ENCODE measurements at places on chromosomes 2 and 18.

DNA sequence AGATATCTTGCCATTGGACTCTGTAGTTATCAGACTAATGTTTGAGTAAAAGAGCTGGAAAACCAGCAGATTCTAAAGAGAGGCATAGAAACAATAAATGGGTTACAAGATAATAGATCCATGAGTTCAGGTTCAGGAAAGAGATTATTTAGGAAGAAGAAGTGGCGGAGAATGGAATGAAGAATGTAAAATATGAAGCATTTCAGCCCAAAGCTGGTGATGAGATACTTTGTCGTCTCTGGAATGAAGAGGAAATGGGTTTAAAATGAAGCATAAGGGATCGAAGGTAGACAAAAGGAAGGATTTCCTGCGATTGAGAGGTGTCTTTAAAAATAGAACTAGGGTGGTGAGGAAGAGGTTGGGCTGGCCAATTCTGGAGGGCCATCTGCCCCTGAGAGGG is 36.6 kb downstream of the BCL11A start:
- no peak for DNase-seq

DNA sequence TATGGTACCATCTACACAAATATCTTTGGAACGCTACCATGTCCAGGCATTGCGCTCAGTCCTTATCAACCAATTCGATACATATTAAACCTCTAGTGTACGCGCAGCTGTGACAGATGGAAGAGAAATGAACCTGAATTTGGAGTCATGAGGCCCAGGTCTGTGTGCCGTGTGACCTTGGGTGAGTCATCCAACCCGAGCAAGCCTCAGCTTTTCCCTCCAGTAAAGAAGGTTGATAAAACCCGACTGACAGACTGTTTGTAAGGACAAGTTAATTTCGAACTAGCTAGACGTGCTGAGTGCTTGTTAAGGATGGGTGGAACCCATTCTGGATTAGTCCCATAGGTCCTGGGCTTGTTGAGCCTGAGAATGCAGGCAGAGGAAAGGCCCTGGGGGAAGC is 28.2 kb downstream of the GREB1 start:
- no peak for DNase-seq

DNA sequence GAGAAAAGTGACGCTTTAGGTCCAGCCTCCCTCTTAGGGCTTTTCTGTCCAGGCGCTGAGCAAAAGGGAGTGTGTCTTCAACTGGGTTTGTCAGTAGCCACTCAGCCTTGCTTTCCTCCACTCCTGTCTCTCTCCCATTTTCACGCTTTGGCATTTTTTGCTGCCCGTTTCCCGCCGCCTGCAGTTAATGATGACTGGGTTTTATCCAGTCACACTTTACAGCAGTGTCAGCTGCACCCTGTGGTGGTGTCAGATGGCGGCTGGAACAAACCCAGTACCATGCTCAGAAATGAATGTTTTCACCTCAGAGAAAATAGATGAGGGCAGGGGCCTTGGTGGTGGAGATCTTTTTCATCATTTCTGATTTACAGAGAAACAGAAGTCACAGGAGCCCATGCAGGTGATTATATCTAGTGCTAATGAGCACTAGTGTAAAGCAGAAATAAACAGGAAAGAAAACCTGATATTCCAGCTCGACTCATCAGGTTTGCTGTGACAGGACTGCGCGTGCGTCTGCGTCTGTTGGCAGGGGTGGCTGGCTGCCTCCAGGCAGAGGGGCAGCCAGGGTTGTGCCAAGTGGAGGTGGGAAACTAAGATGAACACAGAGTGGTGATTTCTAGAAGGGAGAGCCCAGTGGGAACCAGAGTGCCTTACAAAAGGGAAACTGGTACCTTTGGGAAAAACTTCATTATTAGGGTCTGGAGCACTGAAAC is 139.9 kb downstream of the TANC1 start:
- peak; percentile 33 for DNase-seq

- no peak for DNase-seq
Measured at GRCh38 chr2:85410584-85411404, 628 bp upstream of the CAPG start.

DNA sequence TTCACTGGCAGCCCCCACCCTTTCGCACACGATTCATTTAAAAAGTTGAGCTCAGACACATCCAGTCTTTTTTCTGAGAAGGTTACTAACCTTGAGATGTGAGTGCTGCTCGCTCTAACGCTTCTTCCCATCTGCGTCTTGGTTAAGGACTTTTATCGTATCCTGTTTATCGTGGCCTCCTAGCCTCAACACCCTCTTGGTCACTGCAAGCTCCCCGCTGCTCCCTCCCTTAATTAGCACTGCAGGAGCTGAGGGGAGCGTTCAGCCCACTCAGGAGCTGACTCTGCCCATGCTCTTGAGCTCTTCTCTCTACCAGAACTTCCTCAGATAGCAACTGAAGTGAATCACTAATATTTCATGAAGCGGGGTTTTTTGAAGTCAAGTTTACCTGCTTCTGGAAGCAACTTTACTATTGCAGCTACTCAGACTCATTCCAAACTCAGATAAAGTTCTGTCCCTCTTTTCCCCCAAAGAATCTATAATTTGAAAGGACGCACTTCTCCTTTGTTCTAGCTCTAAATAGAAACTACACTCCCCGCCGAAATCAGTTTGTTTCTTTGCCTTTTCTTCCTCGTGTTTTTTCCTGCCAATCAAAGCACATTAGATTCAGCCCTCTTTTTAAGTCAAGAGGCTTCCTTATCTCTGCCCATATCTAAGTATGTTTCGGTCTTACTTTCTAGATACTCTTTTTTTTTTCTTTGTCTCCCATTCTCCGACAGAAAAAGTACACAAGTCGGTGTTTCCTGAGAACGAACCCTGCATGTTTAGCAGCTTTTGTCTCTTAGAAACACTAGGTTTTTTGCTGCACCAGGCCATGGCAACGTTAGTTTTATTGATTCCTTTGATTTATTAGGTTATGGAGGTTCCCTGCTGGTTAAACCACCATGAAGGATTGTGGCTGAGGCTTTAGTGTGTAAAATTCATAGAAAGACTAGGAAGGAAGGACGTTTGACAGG is 9.3 kb upstream of the CD226 start:
- DNase-seq: peak; percentile 11

DNA sequence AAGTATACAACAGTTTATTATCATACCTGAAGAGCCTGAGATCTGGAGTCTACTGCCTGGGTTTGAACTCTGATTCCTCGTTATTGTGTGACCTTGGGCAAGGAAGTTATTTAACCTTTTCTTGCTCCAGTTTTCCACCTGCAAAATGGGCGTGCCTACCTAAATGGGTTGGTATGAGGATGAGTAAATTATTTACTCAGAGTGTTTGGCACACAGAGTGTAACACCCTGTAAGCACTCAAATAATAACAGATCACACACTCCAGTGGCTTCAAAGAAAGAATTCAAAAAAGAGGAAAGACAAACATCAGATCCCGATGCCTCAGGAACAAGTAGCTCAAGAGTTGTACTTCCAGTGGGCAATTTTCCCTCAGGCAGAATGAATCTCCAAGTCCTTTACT is 2.4 kb downstream of the SRD5A2 start:
- no peak for DNase-seq

DNA sequence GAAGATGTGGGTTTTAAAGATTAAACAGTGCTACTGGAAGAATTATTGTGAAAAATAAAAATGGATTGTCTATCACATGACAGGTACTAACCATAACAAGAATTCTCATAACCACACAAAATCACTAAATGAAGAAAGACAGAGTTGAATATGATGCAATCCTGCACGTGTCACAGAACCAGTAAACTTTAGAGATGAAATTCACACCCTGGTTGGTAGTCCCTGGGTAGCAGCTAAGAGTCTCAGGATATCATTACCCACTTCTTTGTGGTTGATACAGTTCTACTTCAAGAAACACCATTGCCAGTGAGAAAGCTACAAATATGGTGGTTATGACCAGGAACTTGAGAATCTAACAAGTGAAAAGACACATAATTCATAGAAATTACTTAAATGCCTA is 450.2 kb downstream of the ERBB4 start:
- no peak for DNase-seq

DNA sequence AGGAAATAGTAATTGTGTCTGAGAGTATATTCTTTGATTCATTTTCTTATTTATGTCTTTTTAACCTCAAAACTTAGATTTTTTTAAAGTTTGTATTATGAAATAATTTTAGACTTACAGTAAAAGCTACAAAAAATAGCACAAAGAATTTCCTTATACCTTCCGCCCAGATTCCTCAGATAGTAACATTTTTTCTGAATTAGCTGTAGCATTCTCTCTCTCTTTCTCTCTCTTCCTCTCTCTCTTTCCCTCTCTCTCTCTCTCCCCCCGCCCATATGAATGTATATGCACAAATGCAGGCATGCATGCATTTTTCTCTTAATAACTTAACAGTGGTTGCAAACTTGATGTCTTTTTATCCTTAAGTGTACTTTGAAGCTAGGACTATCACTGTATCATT is 361.1 kb upstream of the NRP2 start:
- peak; percentile 47 for DNase-seq

DNA sequence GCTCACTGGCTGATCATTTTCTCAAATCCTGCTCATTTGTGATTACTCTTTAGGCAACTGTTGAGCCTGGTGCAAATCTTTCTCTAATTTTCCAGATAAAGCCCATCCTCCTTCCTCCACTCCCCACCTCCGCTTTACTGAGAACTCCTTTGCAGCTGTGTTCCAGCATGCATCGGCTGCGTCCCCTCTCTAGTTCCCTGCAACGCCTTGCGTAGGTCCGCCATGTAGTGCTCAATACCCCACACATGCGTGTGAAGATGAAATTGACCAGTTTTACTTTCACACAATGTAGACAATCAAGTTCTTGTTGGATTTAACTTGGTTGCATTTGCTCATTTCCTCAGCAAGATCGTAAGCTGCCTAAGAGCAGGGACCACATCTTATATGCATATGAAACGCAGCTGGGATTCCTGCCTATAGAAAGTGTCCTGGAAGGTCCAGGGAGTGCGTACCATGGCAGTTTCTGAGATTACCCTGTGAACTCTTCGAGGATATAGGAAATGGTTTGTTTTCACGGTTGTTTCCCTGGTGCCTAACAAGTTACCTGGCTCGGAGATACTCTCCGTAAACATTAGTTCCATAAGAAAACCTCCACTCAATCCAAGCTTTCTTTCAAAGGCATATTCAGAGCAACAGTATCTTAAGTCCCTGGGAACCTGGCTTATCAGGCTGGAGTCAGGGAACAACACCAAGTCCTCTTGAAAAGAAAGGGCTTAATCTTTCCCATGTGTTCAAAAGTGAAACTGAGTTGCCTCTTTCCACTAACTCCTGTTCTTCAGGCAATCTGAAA is 766.4 kb upstream of the ID2 start:
- no peak for DNase-seq

DNA sequence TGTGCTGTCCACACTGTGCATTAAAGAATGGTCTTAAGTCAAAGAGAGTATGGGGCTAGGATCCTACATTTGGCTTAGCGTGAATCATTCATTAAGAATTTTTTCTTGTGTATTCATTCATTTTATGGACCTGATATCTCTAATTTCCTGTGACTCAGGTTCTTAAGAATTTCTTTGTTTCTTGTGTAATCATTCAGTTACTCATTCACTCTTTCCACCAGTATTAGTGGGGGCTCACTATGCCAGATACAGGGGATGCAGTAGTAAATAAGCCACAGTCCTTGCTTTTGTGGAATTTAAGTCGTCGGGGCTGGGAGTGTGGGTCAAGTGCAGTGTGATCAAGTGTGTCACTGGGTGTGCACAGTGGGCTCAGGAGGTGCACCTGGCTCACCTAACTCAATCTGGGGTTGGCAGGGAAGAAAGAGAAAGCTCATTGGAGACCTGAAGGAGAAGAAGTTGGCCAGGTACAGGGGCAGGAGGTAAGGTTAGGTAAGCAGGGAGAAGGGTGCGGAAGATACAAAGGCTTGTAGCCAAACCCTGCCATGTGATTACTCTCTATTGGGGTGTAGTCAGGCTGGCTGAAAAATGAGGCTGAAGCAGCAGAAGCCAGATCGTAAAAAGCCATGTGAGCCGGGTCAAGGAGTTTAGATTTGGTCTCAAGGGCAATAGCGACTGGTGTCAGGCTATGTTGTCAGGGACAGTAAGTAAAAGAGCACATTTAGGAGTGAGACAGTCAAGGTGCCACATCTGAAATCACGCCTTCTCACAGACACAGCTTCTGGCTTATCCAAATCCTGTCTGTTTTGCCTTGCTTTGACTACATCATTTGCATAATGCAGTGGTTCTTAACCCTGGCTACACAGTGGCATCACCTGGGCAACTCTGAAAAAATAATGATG is 67.2 kb downstream of the KCTD1 start:
- peak; percentile 48 for DNase-seq

- no peak for DNase-seq
Measured at GRCh38 chr18:55031164-55031563, 71.9 kb upstream of the CCDC68 start.

DNA sequence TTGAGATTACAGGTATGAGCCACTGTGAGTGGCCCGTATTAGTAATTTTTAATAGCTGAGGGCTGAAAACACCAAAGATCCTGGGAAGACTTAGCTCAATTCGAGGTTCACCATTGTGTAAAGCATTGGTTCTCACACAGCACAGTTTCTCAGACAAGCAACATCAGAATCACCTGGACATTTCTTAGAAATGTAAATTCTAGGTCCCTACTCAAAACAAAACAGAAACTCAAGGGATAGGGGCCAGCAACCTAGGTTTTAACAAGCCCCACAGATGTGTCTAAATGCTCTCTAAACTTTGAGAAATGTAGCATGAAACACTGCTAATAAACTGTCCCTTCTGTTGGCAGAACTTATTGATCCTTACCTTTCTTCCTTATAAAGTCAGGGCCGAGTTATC is 681.2 kb downstream of the RNF144A start:
- no peak for DNase-seq
